Neural progenitor cell (in vitro differentiated cells): ENCODE measurements at places on chromosomes 5 and 9. TPM values are rescaled to one million over a fixed set of nuclear protein-coding genes. Genes with fewer than 3 reads are reported as not detected.

DNA sequence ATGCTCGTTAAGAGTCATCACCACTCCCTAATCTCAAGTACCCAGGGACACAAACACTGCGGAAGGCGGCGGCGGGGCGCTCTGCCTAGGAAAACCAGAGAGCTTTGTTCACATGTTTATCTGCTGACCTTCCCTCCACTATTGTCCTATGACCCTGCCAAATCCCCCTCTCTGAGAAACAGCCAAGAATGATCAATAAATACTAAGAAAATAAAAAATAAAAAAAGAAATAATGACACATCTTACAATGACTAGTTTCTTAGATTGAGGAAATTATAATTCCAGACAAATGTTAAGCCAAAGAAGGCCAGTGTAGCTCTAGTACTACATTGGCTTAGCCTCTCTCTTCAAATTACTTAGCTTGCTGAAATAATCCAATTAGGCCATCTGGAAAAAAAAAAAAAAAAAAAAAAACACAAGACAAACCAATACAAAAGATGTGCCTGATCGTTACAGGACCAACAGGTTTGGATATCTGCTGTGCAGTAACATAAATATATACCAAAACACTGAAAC lies 58.0 kb downstream of the ANXA2R start:
- H3K36me3 ChIP-seq = no peaks in the 10 kb centered on the region
- peak; percentile 62 for DNase-seq
- peaks cover 8% of the 10 kb centered on the region for H3K27me3 ChIP-seq

GRCh38 chr9:93896496-93897033 lies 58.6 kb downstream of the BARX1 start:
- no peaks in the 10 kb centered on the region for H3K27me3 ChIP-seq
- H3K36me3 ChIP-seq = no peaks in the 10 kb centered on the region

DNA sequence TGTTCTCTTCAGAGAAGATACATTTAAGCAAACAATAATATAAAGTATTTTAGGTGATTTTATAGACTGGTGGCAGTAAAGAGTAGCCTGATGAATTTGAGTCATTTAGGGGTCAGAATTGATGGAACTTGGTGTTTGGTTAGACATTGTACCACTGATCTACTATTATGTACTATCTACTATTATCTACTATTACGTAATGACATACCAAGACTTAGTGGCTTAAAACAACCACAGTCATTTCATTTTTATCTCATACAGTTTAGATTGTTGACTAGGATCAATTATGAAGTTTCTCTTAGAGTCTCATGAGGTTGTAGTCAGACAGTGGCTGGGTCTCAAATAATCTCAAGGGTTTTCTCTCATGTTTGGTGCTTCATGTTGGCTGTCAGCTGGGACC lies 54.0 kb downstream of the PPIP5K2 start:
- no peak overlapping the region for H3K4me3 ChIP-seq
- H3K27ac ChIP-seq = no peak overlapping the region
- H3K36me3 ChIP-seq = no peaks in the 10 kb centered on the region
- H3K27me3 ChIP-seq = no peaks in the 10 kb centered on the region
- no peak for DNase-seq

DNA sequence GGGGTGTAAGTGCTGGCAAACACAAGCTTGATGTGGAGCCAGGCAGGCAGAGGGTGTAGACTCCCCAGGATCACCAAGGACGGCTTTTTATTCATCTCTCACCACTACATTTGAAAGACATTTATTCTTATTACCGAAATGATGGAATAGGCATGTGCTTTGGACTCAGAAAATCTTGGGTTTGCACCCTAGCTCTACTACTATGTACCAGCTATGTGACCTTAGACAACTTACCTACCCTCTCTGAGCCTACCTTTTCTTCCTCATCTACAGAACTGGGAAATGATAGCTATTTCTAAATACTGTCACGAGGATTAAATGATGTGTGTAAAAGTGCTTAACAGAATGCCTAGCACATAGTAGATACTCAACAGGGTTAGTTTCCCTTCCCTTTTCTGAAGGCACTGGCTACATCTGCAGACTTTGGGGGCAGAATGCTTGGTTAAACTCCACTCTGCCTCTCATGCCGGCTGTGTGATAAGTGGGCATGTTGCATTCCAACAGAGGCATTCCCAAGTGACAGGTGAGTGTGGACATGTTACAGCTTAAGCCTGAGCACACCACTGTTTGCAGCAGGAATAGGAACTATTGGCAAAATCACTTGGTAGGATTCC lies 94.8 kb downstream of the SLC1A3 start:
- no peaks in the 10 kb centered on the region for H3K36me3 ChIP-seq
- no peak for DNase-seq
- H3K4me1 ChIP-seq = peaks cover 13% of the 10 kb centered on the region
- H3K27me3 ChIP-seq = no peaks in the 10 kb centered on the region

The ORM2 gene
- total RNA-seq = 0.43 TPM in 1 of 2 replicates, not detected in the other

The PDE6A gene
- total RNA-seq = not detected in 2 replicates

The TAS2R1 gene
- total RNA-seq = not detected in 2 replicates
